ENCODE measurements at places on chromosomes 7 and 10.

- DNase-seq, result peak; percentile 43
Measured at GRCh38 chr10:32207544-32207943, 139.4 kb downstream of the EPC1 start.

DNA sequence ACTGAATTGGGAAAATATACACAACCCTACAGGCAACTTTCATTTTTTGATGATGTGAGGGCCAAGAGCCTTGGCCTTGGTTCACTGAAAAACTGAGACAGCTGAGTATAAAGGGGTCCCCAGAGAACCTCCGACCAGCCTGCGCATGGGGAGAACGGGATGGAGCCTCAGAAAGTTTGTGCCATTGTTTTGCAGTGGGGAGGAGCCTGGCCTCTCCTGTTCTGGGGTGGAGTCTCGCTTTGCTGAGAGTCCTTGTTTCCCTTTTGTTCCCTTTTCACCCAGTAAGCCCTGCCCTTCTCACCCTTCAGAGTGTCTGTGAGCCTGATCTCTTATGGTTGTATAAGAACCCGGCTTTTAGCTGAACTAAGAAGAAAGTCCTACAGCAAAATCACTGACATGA, 193.2 kb upstream of the AKR1E2 start:
- no peak for DNase-seq

DNA sequence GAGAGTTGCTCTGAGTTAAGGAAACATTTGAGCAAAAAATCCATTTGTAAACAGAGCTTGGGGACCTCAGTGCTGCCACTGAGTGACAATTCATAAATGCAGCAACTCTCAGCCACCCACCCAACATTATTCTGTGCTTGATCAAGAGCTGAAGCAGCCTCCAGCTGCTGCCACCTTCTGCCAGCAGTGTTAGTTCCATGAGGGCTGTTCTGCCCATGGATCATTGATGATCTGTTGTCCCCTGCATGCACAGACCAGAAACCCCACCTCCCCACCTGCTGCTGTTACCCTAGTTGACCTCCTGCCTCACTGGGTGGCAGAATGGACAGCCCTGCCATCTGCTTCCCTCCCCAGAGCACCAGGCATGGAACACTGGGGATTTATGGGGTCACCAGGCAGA, 305.4 kb downstream of the KCNMA1 start:
- no peak for DNase-seq

- no peak for DNase-seq
Measured at GRCh38 chr10:6091630-6092029, 2.8 kb downstream of the RBM17 start.

DNA sequence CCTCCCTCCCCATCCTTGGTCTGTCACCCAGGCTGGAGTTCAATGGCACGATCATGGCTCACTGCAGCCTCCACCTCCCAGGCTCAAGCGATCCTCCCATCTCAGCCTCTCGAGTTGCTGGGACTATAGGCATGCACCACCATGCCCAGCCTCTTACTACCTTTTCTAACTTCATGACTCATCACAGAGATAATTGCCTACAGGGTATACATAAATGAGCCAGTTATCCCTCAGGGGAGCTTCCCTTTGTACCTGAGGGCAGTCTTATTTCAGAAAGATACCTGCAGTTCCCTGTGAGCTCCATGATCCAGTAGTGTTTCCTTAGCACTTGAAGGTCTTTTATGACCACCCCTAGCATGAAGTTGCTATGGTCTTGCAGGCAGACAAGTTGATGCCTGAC, 94.2 kb upstream of the DNAJC1 start:
- DNase-seq, result no peak

DNA sequence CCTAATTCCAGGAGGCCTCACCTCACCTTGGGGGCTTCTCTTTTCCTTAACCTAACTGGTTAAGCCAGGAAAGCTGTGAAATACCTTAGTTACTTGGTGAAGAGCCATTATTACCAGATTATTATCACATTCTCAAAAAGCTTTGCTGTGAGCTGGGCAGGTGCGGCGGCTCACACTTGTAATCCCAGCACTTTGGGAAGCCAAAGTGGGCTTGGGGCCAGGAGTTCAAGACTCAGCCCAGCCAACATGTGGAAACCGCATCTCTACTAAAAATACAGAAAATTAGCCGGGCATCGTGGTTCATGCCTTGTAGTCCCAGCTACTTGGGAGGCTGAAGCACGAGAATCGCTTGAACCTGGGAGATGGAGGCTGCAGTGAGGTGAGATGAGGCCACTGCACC, 102.4 kb upstream of the KLF6 start:
- DNase-seq, result no peak

DNA sequence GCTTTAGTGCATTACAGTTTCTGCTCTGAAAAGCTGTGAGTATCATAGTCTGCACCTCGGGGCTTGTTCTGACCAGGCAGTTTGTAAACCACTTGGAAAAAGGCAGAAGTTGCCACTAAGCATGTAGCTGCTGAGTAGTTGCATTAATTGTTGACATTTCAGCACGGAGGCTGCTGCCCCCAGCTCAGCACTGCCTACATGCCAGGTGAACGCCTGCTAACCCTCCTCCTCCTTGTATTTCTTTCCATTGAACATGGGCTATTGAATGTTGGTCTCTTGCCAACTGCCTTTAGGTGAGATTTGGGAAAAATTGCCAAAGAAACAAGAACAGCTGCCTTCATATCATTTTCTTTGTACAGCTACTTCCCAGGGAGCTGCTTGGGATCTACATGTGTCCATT, 164.2 kb downstream of the RAPGEF5 start:
- no peak for DNase-seq

DNA sequence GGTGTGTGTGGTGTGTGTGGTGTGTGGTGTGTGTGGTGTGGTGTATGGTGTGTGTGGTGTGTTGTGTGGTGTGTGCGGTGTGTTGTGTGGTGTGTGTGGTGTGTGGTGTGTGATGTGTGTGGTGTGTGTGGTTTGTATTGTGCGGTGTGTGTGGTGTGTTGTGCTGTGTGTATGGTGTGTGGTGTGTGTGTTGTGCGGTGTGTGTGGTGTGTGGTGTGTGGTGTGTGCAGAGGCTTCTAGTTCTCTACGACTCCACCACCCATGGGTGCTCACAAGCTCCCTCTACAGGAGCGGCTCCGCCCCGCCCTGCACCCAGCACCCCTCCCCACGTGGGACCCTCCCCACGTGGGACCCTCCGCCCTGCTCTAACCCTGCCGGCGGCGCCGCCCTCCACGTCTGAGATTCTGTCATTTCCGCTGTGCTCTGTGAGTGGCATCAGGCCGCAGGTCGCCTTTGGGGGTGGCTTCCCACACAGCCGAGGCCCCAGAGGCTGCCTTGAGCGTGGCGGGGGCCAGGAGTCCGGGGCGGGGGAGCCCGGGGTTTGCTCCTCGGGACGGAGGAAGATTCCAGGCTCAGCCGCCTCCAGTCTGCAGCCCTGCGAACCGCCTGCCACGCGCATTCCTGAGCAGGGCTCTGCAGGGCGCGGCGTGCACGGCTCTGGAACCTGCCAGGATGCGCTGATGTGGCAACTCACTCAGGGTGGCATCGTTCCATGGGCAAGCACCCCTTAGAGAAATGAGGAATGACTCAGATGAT, 37.0 kb upstream of the DNAJB6 start:
- DNase-seq, result no peak

DNA sequence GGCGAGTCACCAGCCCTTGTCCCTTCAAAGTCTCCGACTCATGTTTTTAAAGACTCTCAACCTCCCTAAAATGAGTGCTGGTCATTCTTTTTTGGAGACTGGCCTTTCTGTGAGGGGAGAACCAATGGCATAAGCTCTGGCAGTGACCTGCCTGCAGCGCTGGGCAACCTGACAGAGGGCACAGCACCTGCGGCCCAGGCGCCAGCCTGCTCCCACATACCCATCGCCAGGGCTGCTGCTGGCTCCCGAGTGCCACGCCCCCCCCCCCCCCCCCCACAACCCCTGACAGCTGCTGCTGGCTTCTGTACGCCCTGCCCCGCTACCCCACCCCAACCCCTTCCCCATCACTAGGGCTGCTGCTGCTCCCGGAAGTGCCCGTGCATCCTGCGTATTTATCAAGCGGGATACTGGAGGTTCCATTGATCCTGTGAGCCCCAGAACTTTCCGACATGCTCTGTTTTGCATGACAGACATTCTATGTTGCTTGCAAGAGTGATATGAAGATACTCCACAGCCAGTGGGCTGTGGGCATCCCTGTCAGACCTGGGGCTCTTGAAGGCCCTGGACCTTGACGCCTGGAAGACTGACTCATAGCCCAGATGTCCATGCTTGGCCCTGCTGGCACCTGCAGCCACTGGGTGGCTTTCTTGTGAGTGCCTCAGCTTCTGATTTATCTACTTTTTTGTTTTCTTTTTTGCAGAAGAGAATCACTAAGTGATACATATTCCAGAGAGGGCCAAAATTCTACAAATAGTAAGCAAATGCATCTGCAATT, 243.9 kb downstream of the ZMYND11 start:
- no peak for DNase-seq

GRCh38 chr7:50305583-50306493, 1.3 kb downstream of the IKZF1 start:
- no peak for DNase-seq

DNA sequence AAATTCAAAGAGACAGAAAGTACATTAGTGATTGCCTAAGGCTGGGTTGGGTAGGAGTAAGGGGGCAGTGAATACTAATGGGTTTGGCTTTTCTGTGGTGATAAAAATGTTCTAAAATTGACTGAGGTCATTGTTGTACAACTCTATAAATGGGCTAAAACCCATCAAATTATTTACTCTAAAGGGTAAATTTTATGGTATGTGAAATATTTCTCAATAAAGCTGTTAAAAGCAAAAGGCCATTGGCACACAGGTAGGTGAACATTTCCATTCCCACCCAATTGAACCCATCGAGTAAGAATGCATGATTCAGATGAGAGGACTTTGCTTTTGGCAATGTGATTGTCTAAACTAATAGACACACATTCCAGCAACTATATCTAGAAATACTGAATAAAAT, 579.4 kb downstream of the GATA3 start:
- DNase-seq, result no peak

GRCh38 chr7:144835155-144835611, 670 bp downstream of the TPK1 start:
- DNase-seq, result no peak

DNA sequence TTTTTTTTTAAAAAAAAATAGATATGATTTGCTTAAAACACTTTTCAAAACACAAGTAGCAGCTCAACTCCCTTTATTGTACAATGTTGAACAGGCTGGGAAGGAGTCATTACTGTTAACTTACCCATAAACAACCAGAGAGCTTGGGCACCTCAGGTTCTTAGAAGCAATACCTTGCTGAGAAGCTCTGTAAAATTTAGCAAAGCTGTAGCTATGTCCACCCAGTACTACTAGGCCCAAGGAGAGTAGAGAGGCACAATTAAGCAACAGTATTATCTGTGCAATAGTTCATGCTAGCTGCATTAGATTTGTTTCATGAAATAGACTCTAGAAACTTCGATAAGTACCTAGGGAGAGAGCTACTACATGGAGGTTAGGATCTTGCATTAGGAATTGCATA, 32.0 kb downstream of the SEMA3A start:
- DNase-seq, result no peak

- no peak for DNase-seq
Measured at GRCh38 chr7:52925332-52925731, 110.1 kb upstream of the POM121L12 start.

DNA sequence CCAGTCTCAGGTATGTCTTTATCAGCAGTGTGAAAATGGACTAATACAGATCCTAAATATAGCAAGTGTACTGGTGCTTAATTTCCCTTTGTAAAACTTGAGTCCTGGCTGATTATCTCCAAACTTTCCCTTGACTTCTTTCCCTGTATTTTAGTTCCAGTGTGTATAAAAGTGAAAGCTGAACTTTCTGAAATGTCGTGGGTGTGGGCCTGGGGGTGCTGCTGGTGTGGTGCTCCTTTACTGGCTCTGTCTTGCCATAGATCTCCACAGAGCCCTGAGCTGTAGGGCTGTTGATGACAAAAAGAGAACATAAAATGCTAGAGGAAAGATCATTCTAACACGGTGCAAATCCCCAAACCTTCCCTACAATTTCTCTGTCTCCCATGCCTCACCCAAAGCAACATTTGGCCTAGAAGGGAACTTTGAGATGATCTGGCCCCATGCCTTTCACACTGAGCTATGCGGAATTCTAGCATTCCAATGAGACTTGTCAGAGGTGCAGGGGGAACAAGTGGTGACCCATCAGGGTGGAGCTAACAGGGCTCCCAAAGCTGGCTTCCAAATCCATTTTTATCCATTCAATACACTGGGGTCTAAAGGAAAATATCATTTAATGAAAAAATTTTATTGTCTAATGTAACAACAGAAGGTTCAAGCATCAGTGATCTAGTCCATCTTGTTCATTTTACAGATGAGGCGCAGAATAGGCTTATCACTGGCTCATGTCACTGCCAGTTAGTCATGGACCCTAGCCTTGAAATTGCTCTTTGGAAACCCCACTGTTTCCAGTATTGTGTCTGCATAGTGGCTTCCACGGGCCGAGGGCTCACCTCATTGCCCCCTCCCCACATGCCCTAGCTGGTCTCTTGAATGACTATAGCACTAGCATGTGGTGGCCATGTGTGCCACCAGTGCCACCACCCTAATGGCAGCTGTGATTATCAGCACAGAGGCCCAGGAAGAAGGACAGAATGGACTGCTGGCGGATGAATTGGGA, 1000.9 kb downstream of the LRMDA start:
- no peak for DNase-seq

GRCh38 chr7:135862586-135863340, 114.2 kb upstream of the FAM180A start:
- DNase-seq, result no peak

GRCh38 chr7:51666751-51667150, 350.1 kb upstream of the COBL start:
- DNase-seq, result no peak

DNA sequence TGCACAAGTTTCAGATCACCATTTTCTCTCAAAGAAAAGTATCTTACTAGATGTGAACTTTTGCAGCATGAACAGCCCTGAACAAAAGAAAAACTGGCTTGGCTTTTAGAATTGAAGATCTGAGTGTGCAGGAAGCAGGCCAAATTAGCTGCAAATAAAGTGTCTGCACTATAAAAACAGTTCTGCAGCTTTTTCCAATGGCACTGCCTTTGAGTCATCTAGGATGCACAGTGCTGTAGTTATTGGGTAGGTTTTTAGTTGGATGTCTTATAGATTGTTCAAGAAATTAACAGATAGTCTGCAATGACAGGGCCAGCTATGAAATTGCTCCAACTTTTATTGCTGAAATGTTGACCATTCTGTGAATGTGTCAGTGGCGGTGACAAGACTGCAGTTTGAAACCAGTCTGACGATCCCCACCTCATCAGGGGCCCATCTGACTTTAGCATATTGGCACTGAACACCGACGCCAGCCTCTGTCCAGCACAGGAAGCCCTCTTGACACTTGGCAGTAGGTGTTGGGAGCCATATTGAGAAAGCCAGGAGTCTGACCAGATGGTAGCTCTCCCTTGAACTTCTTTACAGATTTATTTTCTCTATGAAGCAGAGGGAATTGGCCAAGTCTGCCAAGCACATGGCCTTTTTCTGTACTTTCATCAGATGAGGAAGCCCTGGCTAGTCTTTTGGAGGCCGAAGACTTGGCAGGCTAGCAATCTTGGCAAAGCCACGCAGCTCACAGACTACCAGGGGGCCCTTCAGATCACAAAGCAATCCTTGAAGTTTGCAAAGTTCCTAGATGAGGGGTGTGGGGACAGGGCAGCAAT, 490.6 kb downstream of the NEBL start:
- DNase-seq, result no peak

Data from stimulated activated CD4-positive, alpha-beta T cell treated with anti-CD3 and anti-CD28 coated beads, TNF-alpha, amount 100 ng/mL, for 48 hours (primary cell).